ENCODE measurements at places on chromosomes 1 and 21.

GRCh38 chr1:39269349-39269748, 64.9 kb downstream of the MACF1 start:
- DNase-seq = no peak

- DNase-seq = no peak
These were observed 8.1 kb downstream of the CD247 start for GRCh38 chr1:167510244-167510643.

DNA sequence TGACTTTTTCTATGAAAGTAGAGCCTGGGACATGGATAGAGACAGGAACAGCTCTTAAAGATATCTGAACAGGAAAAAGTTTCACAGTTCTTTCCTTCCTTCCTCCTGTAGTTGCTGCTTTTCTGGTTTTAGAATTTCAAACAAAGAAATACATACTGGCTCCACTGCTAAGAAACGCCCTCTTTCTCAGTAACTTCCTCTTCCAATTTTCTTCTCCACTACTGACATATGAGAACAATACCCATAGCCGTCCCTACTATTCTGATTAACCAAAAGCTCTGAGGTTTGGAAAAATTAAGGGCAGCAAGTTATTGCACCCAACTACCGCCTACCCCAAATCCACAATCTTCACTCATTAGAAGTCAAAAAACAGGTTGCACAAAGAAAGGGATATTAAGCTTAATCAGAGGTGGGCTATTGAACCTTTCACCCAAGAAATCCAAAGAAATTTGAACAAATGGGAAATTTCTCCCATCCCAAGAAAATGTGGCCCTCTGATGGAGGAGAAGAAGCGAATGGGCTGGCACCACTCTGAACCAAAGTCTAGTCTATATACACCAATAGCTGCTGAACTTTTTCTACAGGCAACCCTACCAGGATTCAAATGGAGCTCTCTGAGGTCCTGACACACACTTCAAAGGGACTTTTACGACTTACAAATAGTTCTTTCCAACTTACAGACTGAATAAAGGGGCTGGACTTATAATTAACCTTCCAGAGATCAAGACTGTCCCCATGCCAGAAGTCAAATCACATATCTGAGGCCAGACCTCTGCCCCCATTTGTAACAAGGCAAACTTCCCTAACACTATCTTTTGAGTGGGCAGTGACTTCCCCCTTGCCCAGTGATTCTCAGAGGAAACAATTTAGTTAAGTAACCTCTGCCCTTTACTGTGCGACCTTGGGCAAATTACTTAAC, 1.7 kb downstream of the WASF2 start:
- no peak for DNase-seq

GRCh38 chr1:246221485-246222255, 285.4 kb downstream of the SMYD3 start:
- DNase-seq = no peak

- DNase-seq = no peak
These were observed 583.5 kb upstream of the ZP4 start for GRCh38 chr1:238474263-238474662.

- DNase-seq = no peak
These were observed 4.2 kb upstream of the NVL start for GRCh38 chr1:224333939-224334786.

DNA sequence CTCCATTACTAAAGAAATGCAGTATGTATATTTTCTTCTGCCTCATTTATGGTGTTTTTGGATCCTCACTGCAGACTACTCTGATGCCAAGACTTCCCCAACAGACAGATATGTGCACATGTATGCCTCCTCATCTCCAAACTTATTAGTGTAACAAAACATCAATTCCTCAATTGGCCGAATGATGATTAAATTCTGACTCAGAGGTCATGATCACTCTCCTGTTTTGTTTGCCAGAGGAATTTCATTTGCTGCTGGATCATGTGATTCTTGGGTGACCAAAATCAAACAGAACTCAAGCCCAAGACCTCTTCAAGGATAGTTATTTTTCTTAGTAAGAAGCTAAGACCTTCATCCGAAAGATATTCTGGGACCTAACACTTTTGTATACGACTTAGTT, 227.6 kb downstream of the LMO4 start:
- no peak for DNase-seq

DNA sequence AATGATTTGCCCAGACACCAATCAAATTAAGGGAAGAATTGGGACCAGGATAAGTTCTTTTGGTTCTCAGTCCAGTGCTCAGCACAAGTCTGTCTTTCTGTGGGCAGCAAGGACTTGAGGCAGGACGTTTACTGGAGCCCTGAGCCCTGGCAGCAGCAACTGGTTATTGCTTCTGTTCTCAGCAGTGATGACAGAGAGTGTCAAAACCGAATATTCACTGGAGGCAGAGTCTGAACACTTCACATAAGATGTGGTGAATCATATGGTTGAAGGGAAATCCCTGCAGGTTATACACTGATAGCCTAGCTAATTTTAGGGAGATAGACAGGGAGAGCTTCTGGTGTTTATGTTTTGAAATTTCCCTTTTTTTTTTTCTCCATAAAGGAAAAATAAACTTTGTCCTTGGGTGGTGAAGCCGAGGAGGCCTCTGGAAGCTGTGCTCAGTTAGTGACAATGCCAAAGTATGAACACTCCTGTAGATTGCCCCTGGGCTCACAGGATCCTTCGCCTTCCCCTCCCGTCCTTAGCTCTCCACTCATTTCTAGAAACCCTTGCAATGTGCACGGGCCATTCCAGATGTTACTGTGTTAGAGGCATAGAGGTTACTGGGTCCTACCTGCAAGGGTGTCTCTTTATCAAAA, 26.3 kb upstream of the TSPAN2 start:
- no peak for DNase-seq

DNA sequence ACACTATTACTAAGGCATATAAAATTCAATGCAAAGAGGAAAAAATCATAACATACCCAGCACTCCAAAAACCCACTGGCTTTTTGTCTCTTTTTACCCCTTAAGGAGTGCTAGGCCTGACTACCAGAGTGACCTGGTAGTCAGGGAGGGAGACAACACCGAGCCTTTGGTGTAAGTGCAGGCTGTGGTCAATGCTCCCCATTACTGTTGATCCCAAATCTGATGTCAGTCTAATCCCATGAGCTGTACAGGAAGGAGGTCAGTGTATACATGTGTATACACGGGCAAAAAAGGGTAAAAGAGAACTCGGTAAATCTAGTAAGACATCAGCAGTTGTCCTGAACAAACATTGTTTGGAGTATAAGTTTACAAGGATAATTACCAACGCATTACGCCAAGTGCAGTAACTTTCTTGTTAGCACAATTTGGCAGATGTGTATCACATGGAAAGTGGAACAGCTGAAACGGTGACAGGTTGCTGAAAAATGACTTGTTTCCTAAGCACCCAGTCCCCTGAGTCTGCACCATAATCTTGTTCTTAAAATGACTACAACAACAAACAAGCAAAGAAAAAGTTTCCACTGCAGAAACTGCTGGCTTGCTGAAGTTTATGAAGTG, 217.9 kb downstream of the KCNH1 start:
- no peak for DNase-seq

- DNase-seq = no peak
These were observed 4.2 kb downstream of the RD3 start for GRCh38 chr1:211487672-211488208.

GRCh38 chr1:183097438-183098051, 74.3 kb downstream of the LAMC1 start:
- DNase-seq = no peak

- DNase-seq = no peak
These were observed 56.3 kb upstream of the FBXO28 start for GRCh38 chr1:224057461-224058199.

DNA sequence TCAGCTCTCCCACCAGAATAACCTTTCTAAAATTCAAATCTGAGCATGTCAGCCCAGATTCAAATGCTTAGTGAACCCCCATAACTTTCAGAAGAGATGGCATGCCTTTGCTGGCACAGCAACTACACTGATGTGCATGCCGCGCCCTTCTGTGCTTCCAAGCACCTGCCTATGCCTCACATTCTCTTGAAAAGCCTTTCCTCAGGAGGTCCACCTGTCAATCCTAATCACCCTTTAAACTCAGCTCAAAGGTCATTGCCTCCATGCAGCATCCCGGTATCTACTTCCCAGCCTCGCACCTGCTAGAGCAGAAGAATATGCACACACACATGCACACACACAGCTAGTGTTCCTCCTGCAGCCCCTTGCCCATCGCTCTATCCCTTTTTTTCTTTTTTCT, 5.2 kb upstream of the S100A2 start:
- no peak for DNase-seq

GRCh38 chr1:57262472-57262871, 161.4 kb downstream of the DAB1 start:
- DNase-seq = no peak

- no peak for DNase-seq
These were observed 1317.0 kb downstream of the MRPL39 start for GRCh38 chr21:24290151-24290833.

DNA sequence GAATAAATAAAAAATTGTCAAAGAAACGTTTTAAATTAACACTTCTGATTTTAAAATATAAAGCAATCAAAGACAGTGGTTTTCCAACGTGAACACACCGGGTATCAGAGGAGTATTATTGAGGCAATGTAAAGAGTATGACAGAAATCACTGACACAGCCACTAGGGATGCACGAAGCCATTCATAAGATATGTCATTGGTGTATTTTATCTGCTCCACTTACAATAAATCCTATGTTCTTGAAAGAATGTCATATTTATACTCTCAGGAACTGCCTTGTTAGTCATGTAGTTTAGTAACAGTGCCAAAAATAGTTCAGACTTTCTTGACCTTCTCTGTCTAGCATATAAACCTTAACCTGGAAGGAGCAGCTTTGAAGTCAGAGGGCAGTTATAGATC, 835.0 kb upstream of the NCAM2 start:
- no peak for DNase-seq

DNA sequence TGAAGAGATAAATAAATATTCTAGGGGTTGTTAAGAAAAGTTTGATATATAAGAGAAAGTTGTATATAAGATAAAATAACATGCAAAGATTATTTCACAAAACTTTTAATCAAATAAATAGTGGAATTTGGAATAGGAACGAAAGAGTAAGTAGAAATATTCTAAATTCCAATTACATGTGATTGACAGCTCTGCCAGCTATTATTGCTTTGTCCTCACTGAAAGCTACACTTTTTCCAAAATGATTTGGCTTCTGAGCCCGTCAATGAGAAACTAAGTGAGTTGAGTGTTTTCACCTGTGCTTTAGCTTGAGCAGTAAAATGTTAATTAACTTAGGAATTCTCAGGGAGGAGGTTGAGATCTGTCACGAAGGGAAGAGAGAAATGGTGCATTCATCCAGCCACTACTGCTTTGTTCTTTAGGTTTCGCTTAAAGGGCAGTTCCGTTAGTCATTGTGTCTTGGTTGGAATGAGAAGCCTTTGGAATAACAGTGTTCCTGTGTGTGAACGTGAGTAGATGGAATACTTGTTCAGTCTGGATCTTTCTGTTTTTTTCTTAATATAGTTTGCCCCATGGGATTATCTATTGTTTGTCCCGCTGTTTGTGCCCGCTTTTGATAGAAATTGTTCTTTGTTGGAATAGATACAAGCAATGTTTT, 63.3 kb upstream of the CR1L start:
- no peak for DNase-seq

Data from GOT3 (cell line).